ENCODE measurements at places on chromosomes 5 and 9.

DNA sequence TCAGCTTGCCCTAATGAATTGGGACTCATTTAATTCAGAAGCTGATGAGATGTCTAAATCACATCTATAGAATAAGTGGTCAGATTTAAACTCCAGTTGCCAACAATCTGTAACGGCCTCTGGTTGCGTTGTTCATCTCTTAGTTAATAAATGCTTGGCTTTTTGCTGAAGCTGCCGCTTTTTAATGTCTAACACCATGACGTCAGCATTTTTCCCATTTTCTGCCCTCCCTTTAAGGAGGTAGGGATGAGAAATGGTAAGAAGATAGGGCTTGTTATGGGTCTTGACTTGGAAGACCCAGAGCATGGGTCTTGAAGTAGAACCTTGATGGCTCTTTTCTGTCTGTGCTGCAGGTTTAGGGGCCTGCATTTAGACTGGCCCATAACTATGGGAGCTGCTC, 33.3 kb downstream of the PALM2AKAP2 start:
- DNase-seq, result no peak

DNA sequence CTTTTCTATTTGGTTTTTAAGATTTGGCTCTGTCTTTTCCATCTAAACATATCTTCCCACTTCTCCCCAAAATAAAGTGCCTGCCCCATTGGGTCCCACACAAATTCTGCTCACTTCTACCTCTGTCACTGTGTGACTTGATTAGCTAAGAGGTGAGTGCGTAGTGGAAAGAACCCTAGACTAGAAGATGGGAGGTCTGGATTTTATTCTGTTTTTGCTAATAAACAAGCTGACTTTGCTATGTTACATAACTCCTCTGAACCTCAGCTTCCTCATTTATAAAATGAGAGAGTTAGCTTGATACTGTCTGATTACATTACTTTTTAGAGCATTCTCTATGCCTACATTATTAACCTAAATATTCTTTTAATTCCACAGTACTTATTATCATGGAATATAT, 51.3 kb upstream of the PTGER4 start:
- no peak for DNase-seq

DNA sequence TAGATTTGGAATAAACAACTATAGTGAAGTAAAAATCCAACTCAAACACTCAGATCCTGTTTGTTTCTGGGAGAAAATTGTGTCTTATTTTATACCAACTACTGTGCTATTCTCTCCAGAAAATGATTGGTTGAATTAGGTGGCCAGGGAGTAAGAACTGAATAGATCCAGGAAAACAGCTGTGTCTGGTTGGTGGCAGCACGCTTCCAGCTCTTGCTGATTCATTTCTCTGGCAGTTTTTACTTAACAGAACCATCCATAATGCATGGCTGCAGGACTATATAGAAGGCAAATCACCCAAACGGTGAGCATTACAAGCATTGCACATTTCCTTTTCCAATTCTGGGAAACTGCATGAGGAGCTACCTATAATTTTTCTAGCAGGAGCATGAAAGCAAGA, 29.5 kb downstream of the DMAC1 start:
- no peak for DNase-seq

DNA sequence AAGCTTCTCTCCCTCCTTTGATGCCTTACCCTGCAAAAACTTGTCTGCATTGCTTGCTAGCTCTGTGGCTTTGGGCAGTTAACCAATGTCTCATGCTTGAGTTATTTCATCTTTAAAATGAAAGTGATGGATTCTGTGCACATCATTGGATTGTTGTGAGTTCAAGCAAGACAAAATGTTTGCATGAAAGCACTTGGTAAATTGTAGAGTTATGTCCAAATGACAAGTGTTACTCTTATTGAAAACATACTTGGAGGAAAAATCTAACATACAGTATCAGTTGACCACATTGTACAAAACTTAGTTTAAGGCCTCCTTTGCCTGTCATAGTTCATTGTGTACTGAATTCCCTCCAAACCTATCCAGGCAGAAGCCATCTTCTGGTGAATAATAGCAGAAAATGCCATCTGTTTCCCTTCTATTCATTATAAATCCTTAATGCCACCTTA, 30.0 kb downstream of the TGFBR1 start:
- peak; percentile 41 for DNase-seq

GRCh38 chr9:120353506-120353905, 226.5 kb downstream of the CDK5RAP2 start:
- DNase-seq, result peak; percentile 69

DNA sequence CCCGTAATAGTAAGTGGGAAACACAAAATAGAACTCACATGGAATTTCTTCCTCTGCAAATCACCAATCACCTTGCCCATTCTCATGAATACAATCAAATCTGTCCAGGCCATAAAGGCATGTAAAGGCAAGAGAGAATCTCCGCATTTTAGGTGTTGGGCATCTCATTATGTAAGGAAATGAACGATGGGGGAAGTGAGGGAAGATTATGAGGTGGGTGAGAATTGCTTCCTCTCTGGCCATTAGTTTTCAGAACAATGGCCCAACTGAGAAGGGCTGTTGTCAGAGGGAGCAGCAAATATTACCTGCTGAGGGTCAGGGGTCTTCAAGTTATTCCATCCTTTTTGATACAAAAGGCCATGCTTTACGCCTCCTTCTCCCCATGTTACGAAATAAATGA, 455.1 kb downstream of the ARHGEF28 start:
- DNase-seq, result no peak

All from fibroblast of villous mesenchyme (primary cell).